ENCODE measurements at places on chromosomes 11 and 22.

GRCh38 chr11:68189082-68189481, 24.0 kb downstream of the KMT5B start:
- DNase-seq, result no peak

GRCh38 chr11:14642873-14643696, 519 bp upstream of the PDE3B start:
- DNase-seq, result peak; percentile 45

DNA sequence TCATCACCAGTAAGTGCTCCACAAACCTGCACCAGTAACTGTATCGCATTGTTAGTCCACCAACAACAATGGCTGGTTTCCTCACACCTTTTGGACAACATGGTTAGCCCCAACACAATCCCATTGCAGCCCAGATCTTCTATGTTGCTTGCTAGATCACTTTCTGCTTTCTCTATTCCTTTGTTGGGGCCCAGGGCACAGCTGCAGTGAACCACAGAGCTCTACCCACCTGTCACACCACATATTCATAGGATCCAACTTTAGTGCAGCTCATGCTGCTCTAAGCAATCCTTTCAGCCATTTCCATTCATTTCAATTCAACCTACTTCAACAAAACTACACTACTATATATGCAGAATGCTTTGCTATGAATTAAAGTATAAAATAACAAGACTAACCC, 364.3 kb downstream of the DCDC1 start:
- DNase-seq, result no peak

DNA sequence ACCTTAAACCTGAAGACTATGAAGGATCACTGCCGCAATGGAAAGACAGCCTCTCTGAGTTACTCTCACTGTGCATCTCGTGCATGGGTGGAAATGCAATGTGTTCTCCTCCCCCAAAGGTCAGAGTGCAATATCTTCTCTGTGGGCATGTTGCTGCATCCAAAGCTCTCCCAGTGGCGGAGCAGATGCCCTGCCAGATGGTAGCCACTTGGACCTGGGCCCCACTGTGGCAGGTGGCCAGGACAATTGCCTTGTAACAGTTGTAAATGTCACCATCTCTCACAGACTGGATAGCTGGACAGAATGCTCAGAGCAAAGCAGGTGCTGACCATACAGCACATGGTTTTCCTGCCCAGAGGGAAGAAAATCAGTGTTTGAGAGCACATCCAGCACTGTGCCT, 542.0 kb downstream of the FAM181B start:
- no peak for DNase-seq

DNA sequence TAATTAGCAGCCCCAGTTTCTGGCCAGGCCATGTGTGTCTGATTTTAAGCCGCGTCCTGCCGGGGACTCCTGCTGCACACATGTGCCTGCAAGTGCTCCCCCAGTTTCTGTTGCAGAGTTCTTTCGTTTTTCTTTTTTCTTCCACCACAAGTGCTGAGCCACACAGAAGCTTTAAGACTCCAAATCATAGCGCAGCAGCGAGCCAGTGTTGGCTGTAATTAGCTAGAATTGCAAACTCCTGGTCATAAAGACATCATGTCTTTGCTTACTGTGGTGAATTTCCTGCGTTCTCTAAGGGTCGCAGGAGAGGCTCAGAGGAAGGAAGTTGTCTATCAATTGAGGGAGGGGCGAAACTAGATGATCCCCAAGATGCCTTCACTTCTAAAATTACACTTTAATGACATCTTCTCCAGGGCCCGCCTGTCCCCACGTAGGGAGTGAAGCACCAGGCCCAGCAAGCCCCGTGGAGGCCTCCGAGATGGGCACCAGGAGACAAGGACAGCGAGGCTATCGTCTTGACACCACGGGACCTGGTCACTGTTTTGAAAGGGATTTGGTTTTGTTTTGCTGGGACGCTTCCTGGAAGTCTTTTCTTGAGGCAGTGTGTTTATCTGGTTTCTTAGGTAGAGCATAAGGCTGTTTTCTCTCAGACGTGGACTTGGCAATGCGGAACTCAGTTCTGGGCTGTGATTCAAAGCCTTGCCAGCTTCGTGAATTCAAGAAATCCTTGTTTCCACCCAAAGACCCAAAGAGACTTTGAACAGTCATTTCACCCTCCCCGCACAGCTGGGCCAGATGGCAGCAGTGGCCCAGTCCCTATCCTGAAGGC, 71.8 kb downstream of the UBASH3B start:
- DNase-seq, result no peak

- DNase-seq, result no peak
Measured at GRCh38 chr22:47166446-47167016, 404.1 kb downstream of the TBC1D22A start.

- no peak for DNase-seq
Measured at GRCh38 chr22:23000657-23001347, 69.5 kb upstream of the GNAZ start.

- DNase-seq, result no peak
Measured at GRCh38 chr22:24303007-24303406, 32.4 kb downstream of the SPECC1L start.

- DNase-seq, result no peak
Measured at GRCh38 chr22:37007651-37008050, 11.6 kb downstream of the TST start.

DNA sequence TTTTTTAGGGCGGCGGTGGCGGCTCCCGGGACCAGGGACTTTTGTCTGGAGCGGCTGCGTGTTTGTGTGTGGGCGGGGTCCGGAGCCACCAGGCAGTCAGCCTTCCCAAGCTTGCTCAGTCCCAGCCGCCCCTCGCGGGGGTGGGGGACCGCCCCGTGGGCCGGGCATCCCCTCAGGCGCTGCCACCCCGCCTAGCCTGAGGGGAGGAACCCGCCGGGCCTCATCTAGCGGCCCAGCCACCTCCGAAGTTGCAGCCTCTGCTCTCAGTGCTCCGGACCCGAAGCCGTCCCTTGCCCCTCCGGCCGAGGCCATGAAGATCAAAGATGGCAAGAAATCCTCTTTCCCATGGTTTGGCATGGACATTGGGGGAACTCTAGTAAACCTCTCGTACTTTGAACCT, 235.2 kb downstream of the OR4C45 start:
- DNase-seq, result no peak

GRCh38 chr11:20055312-20055711, 105.0 kb downstream of the DBX1 start:
- DNase-seq, result no peak

DNA sequence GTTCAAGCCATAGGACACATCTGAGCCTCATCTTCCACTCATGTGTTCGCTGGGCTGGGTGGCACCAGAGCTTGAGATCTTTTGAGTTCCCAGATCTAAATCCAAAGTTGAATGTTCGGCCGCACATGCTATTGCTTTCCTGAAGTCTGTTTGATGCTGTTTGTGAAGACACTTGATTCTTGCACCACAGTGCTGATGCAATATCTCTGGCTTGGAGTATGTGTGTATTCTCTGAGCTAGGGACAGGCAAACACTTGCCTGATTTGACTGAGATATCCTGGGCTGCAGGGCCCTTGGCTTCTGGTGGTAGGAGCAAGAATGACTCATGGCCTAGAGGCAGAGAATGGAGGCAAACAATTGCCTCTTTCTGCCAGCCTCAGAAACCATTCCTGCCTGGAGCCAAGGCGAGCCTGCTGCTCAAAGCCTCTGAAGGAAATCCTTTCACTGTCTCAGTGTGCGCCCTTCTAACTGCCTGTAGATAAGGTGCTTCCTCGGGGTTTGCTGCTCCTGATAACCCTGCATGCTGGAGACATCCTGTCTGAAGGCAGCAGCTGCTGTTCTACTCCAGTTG, 73.0 kb downstream of the CYB5R2 start:
- no peak for DNase-seq

- DNase-seq, result no peak
Measured at GRCh38 chr22:17647991-17648390, 9.4 kb downstream of the BCL2L13 start.

- DNase-seq, result peak; percentile 13
Measured at GRCh38 chr11:61362542-61362875, 335 bp downstream of the TMEM138 start.

GRCh38 chr11:46484101-46484500, 92.5 kb upstream of the CHRM4 start:
- no peak for DNase-seq

DNA sequence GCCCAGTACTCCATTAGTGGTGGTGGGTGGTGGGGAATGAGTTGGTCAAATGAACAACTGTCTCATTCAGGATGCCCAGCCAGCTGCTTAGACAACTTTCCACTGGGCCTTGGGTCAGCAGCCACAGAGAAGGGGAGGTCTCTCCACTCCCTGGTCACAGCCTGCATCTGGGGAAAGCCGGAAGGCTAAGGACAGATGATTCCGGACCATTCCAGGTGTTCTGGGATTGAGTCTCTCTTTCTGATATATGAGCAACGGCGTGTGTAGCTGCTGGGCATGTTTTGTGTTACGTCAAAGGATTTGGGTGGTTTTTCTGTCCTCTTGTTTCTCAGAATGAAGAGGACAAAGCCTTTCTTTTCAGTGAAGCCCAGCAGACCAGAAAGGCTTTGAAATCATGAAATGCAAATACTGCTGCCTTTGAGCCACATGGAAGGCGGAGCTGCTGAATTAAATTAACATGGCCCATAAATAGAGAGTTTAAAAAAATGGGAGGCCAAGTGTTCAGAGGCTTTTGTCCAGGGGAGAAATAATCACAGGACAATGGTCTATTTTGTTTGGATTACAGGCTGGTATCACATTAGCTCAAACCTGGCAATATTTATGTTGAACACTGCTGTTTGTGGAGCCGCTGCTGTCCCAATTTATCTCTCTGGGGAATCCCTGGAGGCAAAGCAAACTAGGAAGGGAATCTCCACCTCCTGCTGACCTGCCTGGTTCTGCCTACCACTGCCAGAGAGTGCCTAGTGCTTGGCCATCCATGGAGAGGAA, 234.4 kb upstream of the E2F8 start:
- no peak for DNase-seq

DNA sequence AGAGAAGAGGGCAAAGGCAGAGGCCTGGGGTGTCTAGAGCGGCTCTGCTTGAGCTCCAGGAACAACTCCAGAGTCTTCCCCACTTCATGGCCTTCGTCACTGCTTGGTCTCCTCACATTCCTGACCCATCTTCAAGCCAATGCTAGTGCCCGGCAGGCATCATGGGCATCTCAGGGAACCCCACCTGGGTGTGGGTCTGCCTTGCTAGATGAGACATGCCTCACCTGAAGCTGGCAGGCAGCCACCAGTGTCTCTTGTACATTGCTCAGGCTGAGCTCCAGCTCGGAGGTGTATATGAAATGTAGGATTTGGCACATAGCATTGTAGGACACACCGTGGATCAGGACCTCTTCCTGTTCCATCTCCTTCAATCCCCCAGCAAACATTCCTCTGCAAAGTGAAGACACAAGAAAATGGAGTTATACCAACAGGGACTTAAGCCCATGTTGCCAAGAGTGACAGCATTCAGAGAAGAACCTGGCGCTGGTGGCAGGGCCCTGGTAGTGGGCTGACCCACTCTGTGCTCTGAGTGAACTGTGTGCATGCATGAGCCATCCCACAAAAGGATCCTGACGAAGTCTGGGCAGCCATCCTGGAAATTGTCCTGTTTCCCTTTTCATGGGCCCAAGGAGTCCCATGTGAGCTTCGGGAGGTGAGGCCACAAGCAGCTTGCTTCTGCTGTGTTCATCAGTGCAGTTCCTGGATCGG, 24.3 kb downstream of the KLHL22 start:
- DNase-seq, result no peak

GRCh38 chr11:133969112-133969511, 12.3 kb upstream of the IGSF9B start:
- DNase-seq, result no peak

GRCh38 chr22:44972363-44973083, 37.3 kb downstream of the PHF21B start:
- DNase-seq, result no peak

GRCh38 chr11:84407091-84407490, 1120.9 kb upstream of the CCDC90B start:
- no peak for DNase-seq

DNA sequence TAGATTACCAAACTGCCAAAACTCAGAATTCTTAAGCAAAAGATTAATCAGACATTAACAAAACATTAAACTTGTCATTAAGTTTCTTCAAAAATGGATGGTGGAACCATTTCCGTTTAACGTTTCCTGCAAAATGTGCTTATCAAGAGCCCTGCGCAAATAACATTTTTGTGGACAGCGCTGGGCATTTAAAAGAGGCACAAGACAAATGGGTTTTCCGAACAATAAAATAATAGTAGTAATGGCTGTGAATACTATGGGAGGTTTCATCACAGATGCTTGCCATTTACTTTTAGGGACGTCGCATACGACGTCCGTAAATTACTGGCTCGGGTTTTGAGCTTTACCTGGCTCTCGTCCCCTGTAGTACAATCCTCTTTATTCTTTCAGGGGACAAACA, 1.1 kb downstream of the NPAT start:
- DNase-seq, result peak; percentile 19

DNA sequence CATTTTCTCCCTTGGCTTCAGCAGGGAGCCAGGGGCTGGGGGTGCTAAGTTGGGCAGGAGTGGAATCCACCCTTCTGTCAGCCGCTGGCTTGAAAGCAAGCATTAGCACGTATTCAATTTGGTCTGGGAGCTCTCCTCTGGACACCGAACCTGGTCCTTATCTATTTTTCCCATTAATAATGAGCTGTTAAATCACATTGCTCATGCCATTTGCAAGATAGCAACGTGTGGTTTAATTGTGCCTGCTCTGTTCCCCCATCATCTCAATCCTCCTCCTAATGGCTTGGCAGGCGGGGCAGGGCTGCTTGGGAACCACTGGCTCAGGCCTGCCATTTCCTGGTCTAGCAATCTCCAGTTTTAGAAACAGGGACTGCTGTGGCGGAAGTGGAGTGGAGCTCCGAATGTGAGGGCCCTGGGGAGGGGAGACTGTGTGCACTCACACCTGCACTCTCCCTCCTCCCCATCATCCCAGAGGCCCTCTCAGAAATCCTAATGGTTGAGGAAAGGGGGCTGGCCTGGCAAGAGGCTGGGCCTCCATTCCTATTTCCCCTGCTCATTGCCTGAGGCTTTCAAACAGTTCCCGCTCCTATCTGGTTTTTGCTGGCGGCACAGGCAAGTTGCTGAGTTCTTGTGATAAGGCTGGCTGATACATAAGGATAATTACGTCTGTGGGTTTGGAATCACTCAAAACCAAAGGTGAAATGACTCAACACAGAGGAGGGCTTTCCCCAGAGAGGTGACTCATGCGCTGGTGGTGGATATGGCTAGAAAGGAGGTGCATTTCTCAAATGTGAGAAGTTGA, 201.2 kb upstream of the E2F8 start:
- DNase-seq, result peak; percentile 31

DNA sequence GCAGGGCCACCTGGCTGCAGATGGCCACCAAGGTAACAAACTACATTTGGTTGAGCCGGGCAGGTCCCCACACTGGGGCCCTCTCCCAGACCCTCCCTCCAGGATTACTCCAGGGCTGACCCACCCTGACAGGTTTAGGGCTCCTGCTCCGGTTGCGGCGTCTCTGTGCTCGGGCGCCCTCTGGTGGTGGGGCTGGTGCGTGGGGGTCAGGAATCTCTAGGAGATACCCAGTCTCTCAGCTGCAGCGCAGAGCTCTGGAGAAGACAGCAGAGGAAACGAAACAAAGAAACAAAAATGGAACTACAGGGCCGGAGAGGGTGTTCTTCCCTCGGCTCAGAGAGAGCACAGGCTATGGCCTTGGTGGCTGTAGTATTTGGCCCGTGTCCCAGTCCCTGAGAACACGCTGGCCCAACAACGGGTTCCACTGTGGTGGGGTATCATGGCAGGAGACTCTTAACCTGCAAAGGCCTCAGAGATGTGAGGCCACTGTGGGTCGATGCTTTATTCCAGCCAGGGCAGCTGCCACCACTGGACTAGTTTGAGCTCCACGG, 2.4 kb downstream of the C11orf96 start:
- peak; percentile 50 for DNase-seq

GRCh38 chr11:46537537-46538295, 56.1 kb downstream of the AMBRA1 start:
- DNase-seq, result peak; percentile 61

- DNase-seq, result no peak
Measured at GRCh38 chr11:66073669-66074068, 3.6 kb downstream of the PACS1 start.

Measured in CD4-positive, CD25-positive, alpha-beta regulatory T cell (primary cell).